ENCODE measurements at places on chromosomes 5 and 9.
A peak's percentile ranks its signal among the peaks of the same experiment; 100 is the strongest.

DNA sequence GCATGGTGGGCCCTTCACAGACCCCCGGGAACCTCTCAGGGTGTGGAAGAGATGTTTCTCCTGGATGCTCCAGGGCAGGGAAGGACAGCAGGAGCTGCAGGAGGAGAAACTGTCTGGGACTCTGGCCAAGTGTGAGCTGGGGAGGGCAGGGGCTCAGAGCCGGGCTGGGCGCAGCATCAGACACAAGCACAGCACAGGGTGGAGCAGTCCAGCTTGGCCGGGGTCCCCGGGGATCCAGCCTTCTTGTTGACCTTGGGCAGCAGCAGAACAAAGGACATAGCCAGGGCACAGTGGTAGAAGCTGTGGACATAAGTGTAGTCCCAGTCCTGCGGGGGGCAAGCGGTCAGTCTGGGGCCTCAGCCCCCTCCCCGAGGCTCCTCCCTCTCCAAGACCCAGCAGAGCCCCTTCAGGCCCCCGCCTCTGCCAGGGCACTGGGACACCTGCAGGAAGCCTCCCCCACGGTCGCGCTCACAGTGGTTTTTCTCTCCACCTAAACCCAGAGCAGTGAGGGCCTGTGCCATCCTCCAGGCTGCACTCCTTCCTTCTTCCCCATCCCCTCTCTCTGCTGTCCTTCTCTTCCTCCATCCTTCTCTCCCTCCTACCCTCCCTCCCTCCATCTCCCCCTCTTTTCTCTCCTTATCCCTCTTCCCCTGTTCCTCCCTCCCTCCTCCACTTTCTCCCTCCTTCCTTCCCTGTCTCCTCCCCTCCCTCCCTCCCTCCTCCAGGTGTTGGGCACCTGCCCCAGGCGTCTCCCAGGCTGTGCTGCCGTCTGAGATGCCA lies 10.1 kb downstream of the MYMK start:
- DNase-seq, result no peak

DNA sequence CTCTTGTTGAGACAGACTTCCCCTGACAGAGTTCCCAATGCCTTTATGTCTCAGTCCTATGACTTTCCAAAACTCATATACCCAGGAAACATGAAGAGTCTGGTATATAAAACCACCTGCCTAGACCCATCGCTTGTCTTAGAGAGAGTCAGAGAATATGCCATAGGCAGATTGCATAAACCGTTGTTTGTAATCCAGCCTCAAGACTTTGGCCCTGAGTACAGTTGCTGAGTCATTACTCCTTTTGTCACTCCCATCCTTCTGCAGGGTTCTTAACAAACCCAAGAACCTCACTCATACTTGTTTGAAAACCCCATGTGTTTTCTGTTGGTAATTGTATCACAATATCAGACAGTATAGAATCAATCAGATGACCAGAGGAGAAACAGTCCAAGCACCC lies 616.3 kb downstream of the SLCO4C1 start:
- no peak for DNase-seq

DNA sequence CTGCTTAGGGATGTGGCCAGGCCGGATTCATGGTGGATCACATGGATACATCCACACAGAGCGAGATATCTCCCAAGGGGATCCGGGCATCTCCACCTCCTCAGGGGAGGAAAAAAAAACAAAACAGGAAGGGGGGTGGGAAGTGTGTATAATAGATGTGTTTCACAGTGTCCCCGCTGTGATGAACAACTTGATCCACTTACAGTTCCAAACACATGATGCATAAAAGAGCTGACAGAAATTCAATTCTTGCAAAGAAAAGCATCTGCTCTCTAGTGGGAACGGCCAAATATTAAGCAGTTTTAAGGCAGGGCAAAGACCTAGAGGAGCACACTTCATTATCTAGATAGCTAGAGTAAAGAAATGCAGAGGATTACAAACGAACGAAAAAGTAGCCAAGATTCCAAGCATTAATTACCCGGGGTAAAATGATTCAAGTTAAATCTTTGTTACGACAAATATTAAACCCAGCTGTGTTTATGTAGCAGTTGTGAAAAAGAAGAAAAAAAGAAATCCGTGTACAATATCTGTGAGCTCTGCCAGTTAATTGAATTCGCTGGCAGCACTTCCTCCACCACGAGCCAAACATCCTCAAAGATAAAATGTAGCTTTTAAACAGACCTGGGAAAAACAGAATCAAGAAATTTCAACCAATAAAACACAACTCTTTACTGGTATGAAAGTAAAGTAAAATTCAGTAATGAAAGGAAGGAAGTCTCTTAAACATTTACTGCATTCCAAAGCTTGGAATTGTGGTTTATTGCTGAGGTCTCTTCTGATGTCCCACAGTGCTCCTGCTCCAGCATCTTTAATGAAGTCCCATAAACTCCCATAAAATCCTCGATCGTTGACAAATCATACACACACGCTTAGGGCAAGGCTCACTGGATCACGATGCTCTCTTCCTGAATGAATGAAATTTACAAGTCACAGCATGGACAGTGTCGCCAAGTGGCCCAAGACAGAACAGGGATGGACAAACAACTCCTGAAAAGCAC lies 213.0 kb downstream of the CRB2 start:
- DNase-seq, result no peak

- DNase-seq, result no peak
These were observed 560.8 kb downstream of the BNC2 start for GRCh38 chr9:16309469-16310271.

DNA sequence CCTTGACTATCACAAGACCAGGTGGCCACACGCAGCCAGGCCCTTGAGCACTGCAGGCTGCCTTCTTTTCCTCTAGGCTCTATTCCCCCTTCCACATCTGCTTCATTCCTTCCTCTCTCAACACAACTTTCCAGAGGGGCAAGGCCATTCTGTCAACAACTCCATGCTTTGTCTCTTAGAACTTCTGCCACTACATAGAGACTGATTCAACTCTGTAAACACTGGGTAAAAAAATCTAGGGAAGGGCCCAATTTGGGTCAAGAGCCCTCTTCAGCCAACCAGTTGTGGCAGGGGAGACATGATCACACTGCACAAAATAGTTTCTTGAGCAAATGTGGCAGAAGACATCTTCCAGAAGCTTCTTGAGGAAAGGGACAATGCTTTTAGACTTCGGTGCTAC lies 55.6 kb downstream of the ATPSCKMT start:
- no peak for DNase-seq

- no peak for DNase-seq
These were observed 4.0 kb downstream of the CAMSAP1 start for GRCh38 chr9:135903358-135903656.

GRCh38 chr5:131854134-131854533 lies 57.3 kb upstream of the FNIP1 start:
- no peak for DNase-seq

DNA sequence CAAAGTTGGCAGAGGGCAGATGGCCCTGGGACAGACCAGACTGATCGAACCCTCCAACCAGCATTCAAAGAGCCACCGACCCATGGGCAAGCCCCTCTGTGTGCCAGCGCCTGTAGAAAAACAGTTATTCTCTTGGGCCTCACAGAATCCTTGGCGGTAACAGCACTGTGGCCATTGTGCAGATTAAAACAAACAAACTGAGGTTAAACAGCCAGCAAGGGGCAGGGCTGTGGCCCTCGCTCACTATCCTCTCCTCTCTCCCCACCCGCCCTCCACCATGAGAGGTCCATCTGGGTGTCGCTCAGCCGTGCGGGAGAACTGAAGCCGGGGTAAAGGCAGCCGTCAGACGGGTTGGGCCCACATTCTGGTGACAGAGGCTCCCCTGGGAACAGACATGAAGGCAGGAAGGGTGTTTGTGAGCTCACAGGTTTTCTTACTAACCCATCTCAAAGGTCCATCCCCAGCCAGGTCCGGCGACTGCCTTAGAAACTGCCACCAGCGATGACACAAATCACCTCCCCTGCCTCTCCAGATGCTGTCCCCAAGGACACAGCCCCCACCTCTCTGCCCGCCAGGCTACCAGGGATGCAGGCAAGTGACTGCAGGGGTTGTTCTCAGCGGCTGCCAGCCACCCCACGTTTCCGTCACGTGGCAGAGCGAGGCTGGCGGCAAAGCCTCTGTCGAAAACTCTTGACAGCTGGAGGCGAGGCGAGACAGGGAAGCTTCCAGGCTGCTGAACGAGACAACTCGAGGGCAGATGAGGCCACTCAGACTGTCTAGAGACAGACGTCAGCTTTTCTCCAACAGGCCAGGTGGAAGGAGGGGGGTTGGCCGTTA lies 75.8 kb upstream of the SARDH start:
- DNase-seq, result no peak

- DNase-seq, result peak; percentile 17
These were observed 6.8 kb upstream of the TCOF1 start for GRCh38 chr5:150350524-150351344.

GRCh38 chr5:92424785-92425426 lies 1041.8 kb upstream of the ARRDC3 start:
- no peak for DNase-seq

- DNase-seq, result no peak
These were observed 575.2 kb upstream of the WWC1 start for GRCh38 chr5:167716126-167716775.

- no peak for DNase-seq
These were observed 242.1 kb downstream of the HCN1 start for GRCh38 chr5:45454114-45454513.

GRCh38 chr5:132463811-132464155 lies 26.8 kb downstream of the IRF1 start:
- no peak for DNase-seq

DNA sequence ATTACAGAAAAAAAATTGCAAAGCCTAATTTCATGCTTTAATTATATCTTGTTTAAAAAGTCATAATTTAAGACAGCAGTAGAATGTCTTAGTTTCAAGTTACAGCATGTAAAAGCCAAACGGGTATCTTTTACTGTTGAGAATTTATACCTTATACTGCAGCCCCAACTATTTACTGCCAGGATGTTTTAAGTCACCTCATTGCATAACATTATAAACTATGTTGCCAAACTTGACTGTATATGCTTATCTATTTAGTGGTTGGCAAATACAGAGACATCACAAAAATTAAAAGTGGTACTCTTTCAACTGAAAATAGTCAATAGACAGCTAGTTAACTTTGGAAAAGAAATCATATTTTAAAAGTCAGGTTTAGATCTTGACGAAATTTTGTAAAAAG lies 119.5 kb downstream of the EDIL3 start:
- DNase-seq, result no peak
